Activated CD8-positive, alpha-beta T cell treated with anti-CD3 and anti-CD28 coated beads for 36 hours (primary cell): ENCODE measurements at places on chromosomes 3 and 15.
A peak's percentile ranks its signal among the peaks of the same experiment; 100 is the strongest.

- peak; percentile 81 for DNase-seq
These were observed 136.9 kb upstream of the TOPAZ1 start for GRCh38 chr3:44104668-44105321.

- DNase-seq: no peak
These were observed 11.9 kb upstream of the ARHGEF3 start for GRCh38 chr3:56813653-56813960.

- DNase-seq: no peak
These were observed 378.2 kb upstream of the THBS1 start for GRCh38 chr15:39202641-39203040.

DNA sequence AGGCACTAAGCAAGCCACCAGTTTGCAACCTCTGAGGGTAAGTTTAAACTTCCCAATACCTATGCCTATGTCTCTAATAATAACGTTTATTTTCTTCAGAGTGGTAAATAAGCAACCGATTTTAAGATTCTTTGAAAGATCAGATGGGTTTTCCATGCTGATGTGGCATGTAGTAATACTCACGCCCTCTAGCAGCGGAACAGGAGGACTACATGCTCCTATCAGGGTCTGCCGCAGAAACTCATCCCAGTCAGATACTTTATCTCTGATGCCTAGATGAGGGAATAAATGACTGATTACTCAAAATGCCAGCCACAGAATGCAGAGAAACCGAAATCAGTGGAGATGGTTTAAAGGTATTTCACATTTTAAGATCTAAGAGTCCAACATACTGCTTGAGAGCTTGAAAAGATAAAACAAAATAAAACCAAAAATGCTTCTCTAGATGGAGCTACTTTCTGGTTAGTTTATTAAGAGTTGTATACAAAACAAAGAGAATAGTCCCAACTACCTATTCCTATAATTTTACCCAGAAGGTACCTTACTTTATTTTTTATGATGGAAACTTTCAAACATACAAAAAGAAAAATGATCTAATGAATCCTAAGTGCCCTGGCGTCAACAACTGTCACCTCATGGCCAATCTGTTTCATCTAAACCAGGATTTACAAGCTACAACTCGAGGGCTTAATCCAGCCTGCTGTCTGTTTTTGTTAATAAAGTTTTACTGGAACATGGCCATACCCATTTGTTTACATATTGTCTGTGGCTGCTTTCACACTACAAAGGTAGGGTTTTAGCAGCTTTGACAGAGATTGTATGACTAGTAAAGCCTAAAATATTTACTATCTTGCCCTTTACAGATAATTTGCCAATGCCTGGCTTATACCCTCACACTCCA lies 37.5 kb upstream of the STIMATE start:
- peak; percentile 71 for DNase-seq

DNA sequence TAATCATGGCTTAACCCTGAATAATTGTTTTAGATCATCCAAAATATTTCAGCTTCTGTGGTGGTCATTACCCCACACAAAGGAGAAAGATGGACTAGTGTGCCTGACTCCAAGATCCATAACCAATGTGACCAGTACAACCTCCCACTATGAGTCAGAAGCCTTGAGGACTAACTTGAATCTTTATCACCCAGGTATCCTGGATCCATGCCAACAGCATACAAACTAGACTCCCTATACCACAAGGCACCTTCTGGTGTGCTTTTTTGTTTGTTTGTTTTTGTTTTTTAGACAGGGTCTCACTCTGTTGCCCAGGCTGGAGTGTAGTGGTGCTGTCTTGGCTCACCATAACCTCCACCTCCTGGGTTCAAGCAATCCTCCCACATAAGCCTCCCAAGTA lies 317.7 kb downstream of the VPS13C start:
- DNase-seq: no peak

- no peak for DNase-seq
These were observed 9.0 kb downstream of the IGDCC4 start for GRCh38 chr15:65413760-65414144.

DNA sequence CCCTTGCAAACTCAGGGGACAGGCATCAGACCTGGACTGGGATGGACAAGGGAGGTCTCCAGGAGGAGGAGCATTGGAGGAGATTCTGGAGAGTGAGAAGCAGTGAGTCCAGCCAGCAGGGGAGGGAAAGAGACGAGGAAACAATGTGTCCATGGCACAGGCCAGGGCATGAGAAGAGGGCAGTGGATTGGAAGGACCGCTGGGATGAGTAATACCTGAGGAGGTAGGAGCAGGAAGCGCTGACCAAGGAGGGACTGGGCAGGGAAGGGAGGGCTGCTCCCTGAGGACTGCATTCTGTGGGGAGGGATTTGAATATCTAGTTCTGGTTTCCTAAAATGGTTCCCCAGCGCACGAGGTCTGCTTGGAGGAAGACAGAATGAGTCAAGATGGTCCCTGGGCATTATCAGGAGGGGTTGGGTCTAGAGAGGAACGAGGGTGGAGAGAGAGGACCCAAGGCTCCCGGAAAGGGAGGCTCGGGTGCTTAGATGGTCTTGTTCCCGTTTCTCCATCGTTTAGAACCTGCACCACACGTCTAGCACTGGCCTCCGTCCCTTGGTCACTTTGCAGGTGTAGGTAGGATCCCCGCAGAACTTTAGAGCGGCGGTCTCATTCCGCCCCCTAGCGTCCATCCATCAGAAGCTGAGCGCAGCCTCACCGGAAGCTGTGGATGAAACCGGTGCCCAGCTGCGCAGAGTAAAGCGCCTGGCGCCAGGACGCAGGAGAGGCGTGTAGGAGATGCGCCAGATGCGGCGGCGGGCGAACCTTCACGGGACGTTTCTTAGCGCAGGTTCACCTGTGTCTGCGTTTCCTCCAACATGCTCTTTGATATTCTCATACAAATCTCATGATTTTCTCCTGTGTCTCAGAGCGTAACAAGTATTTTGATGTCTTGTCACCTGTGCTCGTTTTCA lies 190.7 kb upstream of the NDN start:
- DNase-seq: peak; percentile 56

DNA sequence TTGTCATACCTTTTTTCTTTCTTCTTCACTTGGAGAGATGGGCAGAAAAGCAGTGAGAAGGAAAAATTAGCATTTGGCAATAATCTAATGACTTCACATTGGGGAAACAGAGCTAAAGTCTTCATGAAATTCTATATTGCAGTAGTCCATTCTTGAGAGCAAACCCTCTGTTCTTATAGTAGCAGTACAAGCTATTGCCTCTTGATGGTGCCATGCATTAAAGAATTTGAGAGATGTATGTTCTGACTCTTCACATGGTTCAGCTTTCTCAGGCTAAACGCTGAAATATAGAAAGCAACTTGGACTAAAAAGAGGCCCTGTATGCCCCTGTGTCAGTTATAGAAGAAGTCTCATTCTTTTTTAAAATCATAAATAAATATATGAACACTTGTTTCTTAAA lies 36.0 kb downstream of the PHLDB2 start:
- DNase-seq: no peak

DNA sequence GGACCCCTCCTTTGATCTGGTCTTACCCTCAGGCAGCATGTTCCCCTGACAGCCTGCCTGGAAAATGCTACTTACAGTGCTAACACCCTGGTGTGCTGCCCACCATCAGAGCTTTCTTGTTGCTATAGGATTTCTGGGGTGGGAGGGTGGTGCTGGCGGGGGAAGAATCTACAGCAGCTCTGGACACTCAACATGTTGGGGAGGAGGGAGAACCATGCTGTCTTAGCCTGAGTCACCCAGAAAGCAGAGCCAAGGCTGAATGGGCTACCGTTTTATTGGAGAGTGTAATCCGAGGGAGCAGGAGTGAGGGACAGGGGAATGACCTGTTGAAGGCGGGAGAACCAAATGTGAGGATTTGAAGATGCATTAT lies 45.6 kb downstream of the MFSD1 start:
- DNase-seq: no peak

GRCh38 chr15:92142242-92143232 lies 251.1 kb upstream of the ST8SIA2 start:
- no peak for DNase-seq

DNA sequence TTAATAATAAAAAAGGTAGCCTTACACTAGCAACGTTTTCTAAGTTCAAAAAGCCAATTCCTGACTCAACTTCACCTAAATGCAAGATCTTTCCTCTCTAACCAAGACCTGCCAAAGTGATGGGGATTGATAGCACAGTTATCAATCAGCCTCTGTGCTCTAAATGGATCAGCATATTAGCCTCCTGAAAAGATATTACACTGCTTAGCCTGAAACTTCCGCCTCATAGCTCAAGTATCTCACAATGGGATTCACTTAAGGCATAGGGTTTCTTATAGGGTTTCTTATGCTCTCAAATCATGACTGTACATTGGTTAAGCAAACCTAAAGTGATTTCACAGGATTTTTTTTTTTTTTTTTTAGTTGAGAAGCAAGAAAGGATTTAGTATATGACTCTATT lies 436 bp upstream of the SLC9A9 start:
- no peak for DNase-seq

GRCh38 chr15:93026380-93026817 lies 62.6 kb downstream of the RGMA start:
- no peak for DNase-seq

DNA sequence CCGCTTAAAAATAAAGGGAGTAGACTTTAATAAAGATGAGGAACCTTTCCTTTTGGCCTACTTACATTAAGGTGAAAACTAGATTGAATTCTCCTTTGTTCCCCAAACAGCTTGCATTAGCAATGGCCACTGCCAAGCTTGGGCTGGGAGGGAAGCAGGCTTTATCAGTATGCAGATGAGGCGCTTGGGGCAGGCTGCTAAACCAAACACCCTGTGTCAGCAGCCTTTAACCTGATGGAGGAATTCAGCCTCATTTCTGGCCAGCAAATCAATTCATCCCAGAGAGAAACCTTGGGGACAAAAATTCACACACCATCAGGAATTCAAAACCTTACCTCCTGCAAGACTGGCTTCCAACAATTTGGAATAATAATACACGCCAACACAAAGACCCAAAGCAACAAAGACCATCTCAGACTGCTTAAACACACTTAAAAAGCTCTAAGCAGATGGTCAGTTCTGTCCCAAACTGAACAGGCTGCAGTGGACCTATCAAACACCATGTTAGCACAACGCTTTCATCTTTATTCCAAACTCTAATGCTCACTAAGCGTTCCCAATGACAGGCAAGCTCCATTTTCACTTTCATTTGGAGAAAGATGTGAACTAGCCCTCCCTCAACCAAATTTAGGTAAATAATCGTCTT lies 255.1 kb upstream of the CMC1 start:
- no peak for DNase-seq

DNA sequence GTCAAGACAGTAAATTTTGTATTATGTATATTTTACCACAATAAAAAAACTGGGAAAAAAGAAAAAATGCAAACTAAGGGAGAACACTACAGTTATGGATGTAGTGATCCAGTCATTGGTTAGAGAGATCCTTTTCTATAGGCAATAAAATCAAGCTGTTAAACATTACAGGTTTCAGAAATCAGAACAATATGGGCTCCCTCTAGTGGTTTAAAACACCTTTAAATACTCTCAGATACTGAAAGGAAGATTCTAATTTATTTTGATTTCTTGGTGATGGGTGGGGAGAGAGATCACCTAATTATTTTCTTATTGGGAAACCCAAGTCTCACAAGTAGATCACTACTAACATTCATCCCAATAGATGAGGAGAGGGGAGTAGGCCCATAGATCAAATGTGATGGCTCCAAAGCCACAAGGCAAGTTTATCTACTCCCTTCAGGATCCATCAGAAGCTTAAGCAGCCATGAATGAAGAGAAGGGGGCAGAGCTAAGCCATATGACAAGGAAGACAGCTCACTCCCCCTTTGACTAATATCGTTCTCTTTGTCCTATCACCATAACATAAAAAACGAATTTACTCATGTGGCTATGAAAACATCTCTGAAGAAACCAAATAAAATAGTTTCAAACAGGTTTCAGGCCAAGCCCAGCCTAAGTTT lies 118.6 kb downstream of the ANO10 start:
- no peak for DNase-seq

DNA sequence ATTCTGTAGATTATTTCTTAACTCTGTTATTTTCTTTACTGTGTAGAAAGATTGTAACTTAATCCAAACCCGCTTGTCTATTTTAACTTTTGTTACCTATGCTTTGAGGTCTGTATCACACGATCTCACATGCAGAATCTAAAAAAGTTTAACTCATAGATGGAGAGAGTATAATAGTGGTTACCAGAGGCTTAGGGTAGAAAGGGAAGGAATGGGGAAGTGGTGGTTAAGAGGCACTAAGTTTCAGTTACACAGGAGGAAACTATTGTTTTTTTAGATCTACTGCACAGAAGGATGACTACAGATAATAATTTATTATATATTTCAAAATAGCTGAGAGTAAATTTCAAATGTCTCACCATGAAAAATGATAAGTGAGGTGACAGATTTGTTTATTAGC lies 515.2 kb downstream of the RSL24D1 start:
- DNase-seq: no peak

DNA sequence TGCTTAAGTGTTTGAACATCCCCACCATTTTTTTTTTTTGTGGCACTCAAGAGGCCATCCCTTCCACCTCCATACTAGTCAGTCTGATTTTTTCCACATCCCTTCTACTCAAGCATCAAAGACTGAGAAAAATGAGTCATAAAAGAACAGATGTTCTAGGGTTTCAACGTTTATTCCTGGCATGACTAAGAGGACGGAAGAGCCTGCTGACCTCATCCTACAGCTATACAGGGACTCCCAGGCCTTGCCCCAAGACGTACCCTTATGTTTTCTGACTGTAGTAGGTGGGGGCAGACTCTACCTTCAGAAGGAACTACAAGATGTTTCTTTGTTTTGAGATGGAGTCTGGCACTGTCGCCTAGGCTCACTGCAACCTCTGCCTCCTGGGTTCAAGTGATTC lies 3.3 kb upstream of the ITPKA start:
- peak; percentile 78 for DNase-seq

GRCh38 chr3:168794427-168794826 lies 698.7 kb upstream of the GOLIM4 start:
- no peak for DNase-seq

- no peak for DNase-seq
These were observed 239.5 kb downstream of the GAP43 start for GRCh38 chr3:115862849-115863248.

DNA sequence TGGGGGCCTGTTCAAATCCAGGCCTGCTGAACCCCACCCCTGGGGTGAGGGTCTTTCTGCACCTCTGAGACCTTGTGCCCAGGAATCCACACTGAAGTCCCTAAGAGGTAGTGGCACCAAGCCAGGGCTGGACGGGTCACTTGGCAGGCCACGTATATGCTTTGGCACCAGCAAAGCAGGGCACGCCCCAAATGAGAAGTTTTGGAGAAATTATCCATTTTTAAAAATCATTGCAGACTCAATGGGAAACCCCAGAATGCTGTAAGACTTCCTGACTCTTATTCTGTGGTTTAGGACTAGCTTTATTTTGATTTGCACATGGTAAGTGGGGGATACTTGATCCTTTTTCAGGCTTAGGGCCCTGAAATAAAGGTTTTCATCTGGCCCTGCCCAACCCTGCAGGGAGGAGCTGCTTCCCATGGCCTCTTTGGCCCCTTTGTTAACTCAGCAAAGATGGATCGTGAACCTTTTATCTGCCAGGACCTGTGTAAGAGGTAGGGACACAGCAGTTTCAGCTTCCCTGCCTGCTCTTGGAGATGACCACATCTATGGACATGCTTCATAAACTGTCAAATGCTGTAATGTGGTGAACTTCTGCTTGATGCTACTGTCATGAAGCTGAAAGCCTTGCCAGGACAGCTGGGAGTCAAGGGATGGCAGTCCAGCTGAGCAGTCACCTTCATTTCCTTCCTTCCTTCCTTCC lies 88.0 kb downstream of the HMG20A start:
- no peak for DNase-seq

GRCh38 chr3:120144267-120144666 lies 50.0 kb upstream of the GSK3B start:
- DNase-seq: no peak
